ENCODE measurements at places on chromosomes 11 and 22.

- no peak for DNase-seq
Measured at GRCh38 chr11:114132417-114132816, 72.9 kb downstream of the ZBTB16 start.

- DNase-seq, result no peak
Measured at GRCh38 chr11:119700536-119701346, 28.3 kb downstream of the NECTIN1 start.

DNA sequence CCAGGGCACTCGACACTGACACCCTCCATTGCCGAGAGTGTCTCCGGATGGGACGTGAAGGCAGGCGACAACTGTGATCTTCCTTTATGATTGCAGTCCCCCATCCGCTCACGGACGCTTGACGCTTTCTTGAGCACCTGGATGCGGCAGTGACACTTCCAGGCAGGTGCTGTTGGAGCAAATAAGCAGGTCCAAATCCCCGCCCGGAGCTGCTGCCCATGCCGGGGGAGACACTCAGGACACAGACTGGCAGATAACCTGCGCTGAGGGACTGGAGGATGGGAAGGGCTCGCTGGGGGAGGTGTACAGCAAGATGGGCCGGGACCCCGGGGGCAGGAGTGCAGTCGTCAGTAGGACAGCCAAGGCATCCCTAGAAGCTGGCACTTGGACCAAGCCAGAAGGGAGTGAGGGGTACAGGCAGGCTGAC is 1403.5 kb downstream of the BRD1 start:
- no peak for DNase-seq

DNA sequence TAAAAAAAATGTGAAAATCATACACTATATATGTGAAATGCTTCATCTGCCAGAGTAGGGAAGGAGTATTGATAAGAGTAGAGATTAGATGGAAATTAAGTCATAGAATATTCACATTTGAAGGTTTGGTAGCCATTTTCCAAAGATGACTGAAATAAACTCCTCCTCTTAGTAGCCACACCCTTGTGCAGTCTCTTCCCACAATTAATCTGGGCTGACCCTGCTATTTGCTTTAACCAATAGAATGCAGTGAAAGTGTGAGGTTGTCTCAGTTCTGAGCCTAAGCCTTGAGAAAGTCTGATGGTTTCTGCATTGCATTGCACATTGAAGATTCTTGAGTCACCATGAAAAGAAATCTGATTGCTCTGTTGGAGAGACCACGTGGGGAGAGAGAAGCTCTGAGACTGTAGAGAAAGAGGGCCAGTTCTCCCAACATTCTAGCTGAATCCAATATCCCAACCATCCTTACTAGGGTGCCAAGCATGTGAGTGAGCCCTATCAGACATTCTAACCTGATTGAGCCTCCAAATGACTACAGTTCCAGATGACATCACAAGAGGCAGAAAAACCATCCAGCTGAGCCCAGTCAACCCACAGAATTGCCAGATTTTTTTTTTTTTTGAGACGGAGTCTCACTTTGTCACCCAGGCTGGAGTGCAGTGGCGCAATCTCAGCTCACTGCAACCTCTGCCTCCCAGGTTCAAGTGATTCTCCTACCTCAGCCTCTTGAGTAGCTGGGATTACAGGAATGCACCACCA is 29.4 kb upstream of the CAPRIN1 start:
- DNase-seq, result no peak

DNA sequence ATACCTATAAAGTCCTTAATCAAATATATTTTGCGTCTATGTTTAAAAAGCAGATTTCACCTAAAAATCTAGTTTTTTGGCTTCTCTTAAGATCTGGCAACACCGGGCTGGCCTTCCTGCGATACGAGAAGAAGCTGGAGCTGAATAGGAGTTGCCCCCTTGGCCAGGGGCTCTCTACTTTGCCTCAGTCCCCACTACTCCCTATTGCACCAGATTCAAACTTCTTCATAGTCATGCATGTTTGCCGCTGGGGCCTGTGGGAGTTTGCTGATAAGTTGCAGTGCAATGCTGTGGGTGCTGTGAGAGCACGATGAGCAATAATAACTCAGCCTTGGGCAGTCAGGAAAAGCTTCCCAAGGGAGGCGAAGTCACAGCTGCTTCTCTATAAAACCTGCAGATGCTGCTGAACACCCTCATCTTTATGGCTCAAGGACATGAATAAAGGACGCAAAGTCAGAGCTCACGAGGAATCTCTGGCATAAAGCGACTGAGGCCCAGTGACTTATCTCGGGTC is 15.2 kb upstream of the EIF3D start:
- no peak for DNase-seq

DNA sequence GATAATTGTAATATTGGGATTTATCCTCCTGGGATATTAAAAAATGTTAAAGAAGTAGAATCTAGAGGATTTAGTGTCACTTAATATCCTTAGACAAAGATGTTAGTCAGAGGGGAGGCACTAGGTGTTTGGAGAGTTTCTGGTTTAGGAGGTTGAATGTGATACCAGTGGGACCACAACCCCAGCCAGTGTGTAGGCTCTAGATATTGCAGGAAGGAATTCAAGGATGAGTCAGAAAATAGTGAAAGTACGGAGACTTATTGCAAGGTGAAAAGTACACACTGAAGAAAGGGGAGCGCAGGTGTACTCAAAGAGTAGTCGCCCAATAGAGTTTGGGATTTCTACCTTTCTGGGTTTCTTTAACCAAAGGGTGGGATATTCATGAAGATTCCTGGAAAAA is 5.7 kb upstream of the TMEM41B start:
- no peak for DNase-seq

DNA sequence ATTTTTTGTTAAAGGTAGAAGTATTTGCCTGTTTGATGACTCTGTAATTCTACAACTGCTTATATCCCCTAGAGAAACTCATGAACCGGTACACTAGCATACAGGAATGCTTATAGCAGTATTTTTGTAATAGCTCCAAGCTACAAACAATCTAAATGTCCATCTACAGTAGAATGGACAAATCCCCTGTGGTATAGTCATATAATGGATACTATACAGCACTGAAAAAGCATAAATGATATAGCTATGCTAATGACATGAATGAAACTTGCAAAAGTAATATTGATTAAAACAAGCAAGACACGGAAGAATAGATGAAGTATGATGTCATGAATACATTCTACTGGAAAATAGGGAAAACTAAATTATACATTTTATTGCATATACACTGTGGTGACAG is 142.9 kb downstream of the CEP164 start:
- DNase-seq, result no peak

DNA sequence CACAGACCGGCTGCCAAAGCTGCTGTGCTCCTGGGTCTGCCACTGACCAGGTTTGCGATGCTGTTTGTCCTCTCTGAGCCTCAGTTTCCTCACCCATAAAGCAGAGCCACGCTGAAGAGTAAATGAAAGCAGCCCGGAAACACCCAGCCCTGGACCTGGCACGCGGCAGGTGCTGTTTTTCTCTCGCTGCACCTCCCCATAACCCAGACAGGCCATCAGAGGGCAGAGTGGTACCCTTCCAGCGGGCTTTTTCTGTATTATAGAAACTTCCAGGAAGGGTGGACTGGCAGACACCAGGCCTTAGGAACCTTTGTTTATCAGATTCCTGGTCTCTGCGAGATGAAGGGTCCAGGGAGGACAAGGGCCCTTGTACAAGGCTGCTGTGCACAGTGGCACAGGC is 17.9 kb upstream of the FGF19 start:
- no peak for DNase-seq

GRCh38 chr11:103980108-103980507 is 56.3 kb upstream of the DDI1 start:
- DNase-seq, result no peak

DNA sequence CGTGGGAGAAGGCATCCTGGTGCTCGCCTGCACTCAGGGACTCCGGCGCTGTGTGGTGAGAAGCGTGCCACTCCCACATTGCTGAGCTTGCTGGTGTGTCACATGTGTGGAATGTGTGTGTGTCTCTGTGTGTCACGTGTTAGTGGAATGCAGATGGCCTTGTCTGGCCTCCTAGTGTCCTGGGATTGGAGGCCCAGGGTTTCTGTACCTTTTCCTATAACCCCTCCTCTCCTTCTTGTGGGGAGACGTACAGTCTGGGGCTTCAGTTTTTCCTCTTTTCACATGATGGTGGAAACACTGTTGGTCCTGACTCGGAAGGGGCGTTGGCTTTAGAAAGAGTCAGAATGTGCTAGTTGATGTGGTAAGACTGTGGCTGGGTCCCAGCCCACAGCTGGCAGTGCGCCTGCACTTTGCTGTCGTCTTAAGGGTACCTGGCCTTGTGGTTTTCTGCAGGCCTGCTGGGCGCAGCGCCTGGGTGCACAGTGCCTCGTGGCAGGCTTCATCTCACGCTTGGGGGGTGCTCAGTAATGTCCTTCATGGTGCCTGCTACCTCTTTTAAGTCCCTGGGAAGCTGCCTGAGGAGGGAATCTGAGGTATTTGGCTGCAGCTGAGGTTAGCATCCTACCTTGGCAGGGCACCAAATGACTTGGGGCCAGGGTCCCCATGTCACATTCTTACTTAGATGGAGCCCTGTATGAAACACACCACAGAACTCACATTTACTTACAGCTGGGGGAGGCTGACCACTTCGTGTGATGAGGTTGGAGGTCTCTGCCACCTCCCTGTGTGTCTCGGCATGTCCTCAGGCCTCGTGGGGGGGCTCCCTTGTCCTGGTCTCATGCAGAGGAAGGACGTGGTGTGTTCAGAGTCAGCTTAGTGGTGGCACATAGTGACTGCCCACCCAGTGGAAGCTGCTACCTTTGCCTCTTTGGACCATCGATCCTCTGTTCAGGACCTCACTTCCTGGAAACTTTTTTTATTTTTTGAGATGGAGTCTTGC is 61.9 kb downstream of the MED15 start:
- no peak for DNase-seq

Measured in esophagus squamous epithelium (tissue), 5 donors.